ENCODE measurements at places on chromosomes 2 and 18. TPM values are rescaled to one million over a fixed set of nuclear protein-coding genes. Genes with fewer than 3 reads are reported as not detected.

DNA sequence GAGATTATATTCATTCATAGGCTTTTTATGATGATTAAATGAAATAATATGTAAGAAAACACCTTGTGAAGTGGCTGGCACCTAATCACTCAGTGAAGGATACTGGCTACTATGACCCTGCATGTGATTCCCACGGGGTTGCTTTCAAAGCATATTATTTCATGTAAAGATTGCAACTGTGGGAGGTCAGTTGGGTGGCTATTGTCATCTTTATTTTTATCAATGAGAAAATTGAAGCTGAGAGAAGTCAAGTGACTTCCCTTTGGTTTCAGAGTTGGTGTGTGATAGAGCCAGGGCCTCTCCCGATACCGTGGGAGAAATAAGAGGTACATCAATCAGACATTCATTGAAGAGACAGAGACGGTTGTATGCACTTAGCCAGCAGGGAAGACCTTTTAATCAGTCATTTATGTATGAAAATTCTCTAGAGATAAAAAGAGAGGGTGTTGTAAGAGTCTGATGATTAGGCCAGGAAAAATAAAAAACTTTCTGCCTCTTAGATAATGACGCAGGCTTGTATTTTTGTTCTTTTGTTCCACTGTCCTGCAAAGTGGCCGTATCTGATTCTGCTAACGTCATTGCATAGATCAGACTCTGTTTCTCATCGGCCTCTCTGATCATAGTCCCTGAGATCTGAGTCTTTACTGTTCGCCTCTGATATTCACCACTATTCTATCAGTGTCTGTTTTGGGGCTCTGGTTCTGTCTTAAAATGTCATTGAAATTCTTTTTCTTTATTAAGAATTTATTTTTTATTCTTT, 50.5 kb downstream of the QPCT start:
- H3K36me3 ChIP-seq: no peaks in the 10 kb centered on the region
- peaks cover 11% of the 10 kb centered on the region for H3K4me1 ChIP-seq
- H3K4me3 ChIP-seq: no peak overlapping the region
- H3K27me3 ChIP-seq: no peaks in the 10 kb centered on the region
- DNase-seq: no peak

- H3K4me3 ChIP-seq: no peak overlapping the region
- DNase-seq: no peak
- H3K27ac ChIP-seq: no peak overlapping the region
- no peaks in the 10 kb centered on the region for H3K4me1 ChIP-seq
- no peaks in the 10 kb centered on the region for H3K27me3 ChIP-seq
These were observed 1558.6 kb upstream of the NXPH2 start for GRCh38 chr2:140338795-140339194.

CRYGC gene
- not detected for total RNA-seq

STARD6 gene
- total RNA-seq: not detected

PDE11A gene
- 1.4 TPM for total RNA-seq

Measured in HepG2 (cell line).